ENCODE measurements at places on chromosomes 6 and 20.

- no peak for DNase-seq
Measured at GRCh38 chr6:97863697-97864096, 580.7 kb upstream of the MMS22L start.

DNA sequence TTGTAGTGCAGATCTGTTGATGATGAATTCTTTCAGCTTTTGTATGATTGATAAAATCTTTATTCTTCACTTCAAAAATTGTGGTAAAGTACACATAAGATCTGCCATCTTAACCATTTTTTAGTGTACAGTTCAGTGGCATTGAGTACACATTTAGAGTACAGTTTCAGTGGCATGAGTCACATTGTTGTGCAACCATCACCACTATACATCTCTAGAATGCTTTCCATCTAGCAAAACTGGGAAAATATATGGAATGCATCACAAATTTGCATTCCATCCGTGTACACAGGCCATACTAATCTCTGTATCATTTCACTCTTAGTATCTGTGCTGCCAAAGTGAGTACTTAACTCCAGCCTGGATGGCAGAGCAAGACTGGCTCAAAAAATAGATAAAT is 28.7 kb downstream of the SIRPD start:
- no peak for DNase-seq

- DNase-seq: no peak
Measured at GRCh38 chr20:47770935-47771334, 14.3 kb downstream of the SULF2 start.

DNA sequence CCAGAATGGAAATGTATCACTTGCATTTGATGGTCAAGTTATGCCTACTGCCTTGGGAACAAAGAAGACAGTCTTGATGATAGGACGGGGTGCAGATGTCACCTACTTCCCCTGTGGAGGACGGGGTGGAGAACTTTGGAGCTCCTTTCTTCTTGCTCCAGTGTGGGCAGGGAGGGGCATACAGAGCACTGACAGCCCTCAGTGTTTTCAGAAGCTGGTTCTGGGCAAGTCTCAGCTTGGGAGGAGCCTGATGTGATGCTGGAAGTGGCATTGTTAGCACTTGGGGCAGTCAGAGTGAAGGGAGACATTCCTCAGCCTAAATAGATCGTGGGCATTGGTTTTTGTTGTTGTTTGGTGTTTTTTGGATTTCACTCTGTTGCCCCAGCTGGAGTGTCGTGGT is 59.7 kb downstream of the SYNJ2 start:
- no peak for DNase-seq

DNA sequence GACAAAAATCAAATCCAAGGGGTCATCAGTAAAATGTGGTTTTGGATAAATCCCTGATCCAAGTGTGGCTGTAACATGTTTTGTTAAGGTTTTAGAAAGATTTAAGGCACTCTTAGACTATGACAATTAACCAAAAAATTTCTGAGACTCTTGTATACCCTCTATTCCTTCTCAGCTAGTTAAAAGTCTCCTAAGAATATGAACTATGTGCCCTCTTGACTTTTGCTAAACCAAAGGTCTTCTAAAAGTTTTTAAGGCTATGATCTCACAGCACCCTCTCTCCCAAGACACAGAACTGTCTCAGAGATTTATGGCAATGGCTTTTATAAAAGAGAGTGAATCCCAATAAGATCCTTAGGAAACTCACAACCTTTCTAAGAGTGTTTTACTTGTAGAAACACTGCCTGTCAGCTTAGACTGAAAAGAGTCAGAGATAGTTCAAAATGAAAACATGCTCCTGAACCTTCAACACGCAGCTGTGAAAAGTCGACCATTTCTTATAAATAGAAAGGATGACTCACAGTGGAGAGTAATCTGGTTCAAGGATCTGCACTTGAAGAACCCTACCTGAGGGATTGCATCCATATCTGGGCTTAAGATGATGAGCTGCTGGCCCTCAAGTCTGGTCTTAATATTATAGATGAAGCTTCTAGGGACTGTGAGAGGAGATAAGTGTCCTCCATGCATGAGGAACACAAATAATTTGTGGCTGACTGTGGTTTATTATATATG is 388.4 kb upstream of the GJE1 start:
- no peak for DNase-seq

GRCh38 chr6:169702840-169703246 is 917 bp downstream of the C6orf120 start:
- DNase-seq: no peak

GRCh38 chr20:43185901-43186300 is 3.8 kb downstream of the PTPRT start:
- DNase-seq: no peak

DNA sequence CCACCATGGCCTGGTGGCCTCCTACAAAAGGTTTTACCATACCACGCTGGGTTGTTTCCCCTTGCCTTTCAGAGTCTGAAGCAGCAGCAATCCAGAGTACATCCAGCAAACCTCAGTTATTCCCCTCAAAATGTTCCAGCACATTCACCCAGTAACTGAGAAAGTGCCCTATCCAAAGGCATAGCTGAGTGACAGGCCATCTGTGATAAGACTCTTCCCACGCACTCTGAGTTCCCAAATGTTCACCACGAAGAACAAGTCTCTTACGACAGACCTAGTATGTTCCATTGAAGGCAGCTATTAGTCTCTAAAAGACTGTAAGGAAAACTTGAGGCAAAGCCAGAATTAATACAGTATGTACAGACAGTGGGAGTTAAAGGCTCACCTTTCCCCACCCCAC is 31.6 kb upstream of the C20orf144 start:
- no peak for DNase-seq

DNA sequence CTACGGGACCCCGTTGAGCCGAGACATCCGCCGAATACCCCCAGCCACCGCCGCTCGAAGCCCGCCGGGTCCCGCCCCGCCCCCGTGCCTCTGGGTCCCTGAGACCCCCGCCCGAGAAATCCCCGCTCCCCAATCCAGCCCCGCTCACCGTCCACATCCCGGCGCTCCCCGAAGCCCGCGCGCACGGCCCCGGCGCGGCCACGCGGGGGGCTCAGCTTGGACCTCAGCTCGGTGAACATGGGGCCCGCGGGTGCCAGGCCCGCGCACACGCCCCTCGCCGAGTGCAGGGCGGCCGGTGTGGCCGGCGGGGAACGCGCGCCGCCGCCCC is 249 bp downstream of the SAMD10 start:
- no peak for DNase-seq

DNA sequence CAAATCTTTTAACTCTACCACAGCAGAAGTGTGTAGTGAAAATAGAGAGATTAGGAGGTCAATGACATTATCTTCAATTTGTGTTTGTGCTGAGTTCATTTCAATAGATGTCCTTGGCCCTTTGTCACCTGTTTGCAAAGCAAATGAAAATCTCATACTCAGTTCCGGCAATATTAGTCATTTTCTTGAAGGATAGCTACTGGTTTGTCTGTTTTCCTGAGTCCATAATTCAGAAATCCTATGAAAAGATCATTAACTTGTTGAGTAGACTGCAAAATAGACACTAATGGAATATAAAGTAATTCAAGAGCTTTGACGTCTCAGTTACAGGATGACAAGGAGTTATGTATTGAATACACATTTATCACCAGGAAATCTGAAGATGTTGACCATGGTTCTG is 821.1 kb upstream of the FLRT3 start:
- DNase-seq: no peak

DNA sequence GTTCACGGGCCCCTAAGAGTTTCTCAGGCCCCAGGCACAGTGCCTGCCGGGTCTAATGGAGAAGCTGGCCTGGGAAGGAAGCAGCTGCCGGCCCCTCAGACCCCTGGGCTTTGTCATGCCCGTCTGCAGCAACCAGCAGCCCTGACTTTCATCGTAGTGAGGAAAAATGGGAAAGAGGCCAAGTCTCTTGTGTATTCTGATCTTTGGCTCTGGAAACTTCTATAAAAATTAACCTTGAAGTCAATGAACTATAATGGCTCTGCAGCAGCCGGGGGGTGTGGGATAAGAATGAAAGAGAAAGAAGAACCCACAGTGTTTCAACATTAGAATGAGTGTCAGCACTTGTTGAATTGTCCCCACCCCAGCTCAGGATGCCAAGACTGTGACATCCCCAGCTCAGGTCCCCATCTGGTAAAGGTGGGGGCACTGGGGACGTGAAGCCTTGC is 12.9 kb downstream of the TGM2 start:
- no peak for DNase-seq

DNA sequence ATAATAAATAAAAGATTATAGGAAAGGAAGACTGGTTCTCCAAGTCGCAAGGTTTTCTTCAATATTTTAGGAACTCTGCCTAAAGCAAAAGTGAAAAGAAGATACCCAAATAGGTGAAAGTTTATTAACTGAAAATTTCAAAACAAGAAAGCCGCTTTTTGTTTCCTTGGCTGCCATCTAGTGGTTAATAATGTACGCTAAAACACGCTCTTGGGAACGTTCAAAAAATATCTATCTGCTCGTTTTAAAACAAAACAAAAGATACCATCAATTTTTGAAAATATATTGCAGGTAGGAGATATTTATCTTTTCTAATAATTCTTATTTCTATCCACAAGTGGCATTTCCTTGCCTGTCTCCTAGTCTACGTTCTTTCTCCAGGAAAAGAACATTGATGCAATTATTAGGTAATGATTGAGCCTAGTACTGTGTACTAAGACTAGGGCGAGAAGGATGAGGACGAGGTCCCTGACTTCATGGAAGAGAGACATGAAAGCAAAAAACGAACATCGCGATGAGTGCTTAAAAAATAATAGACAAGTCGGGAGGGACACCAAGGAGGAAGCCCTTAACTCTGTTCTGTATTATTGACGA is 97.2 kb downstream of the SPTLC3 start:
- no peak for DNase-seq

DNA sequence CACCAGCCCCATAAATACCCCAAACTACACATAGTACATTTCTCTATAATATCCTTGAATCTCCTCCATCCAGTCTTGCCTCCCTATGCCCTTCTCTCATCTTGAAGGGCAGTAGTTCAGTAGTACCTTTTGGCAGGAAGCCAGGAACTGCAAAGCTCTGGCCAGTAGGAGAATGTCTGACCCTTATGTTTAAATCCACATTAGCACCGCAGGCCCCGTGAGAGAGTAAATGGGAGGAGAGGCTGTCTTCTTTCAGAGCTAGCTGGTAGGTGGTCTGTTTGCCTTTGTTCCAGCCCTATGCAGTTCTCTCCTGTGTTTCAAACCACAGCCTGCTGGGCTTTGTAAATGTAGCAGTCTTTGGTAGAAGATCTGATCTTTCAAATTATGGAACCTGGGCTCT is 690.7 kb downstream of the DOK5 start:
- DNase-seq: no peak

DNA sequence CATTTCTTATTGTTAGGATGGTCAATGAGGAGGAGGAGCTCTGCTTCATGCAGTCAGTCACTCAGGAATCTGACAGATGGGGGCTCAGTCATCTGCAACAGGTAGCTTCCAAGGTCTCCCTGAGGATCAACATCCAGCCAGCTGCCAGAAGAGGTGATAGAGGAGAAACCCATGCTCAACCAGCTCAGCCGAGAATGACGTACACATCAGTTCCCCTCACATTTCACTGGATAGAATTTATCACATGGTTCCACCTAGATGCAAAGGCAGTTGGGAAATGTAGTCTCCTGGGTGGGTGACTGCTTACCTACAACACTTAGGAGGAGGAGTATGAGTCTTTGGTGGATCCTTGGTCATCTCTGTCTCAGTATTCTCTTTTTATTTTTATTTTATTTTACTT is 144.5 kb downstream of the CEBPB start:
- no peak for DNase-seq

DNA sequence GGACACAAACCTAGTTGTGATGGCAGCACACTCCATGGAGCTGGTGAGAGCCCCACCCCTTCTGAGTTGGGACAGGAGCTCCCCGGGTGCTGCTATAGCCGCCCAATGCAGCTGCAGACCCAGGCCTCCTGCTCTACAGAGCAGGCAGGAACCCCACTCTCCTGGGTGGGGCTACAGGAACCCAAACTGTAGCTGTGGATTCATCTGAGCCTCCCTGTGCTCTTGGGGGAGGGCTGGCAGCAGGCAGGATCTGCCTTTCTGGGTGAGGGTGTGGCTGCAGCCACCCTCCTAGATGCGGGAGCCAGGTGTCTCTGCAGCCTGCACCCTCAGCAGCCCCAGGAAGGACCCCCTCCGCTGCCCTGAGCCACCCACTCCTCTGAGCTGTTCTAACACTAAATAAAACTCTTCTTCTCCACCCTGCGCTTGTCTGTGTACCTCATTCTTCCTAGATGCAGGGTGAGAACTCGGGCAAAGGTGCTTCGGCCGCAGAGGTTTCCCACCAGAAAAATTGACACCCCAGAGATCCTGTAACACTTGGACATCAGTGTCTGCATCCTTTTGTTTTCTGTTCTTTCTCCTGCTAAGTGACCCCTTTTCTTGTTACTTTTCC is 55.2 kb upstream of the KIF13A start:
- no peak for DNase-seq

GRCh38 chr6:105482227-105482844 is 79.5 kb upstream of the PREP start:
- peak; percentile 44 for DNase-seq

- DNase-seq: no peak
Measured at GRCh38 chr6:146961831-146962230, 242.4 kb upstream of the STXBP5 start.

DNA sequence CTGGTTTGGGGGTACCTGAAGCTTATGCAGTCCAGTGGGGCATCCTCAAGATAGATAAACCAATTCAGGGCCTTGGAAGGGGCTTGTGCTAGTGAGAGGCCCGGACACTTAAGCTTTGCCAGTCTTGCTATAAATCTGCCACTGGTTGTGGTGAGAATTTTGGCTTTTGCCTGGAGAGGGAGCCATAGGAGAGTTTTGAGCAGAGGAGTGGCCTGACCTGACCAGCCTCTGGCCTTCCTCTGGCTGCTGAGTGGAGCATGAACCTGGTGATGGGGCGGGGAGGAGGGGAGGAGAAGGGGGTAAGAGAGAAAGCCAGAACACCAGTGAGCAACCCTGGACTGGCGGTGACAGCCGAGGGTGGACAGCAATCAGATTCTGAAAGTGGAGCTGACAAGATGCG is 7.1 kb downstream of the TMEM74B start:
- no peak for DNase-seq

DNA sequence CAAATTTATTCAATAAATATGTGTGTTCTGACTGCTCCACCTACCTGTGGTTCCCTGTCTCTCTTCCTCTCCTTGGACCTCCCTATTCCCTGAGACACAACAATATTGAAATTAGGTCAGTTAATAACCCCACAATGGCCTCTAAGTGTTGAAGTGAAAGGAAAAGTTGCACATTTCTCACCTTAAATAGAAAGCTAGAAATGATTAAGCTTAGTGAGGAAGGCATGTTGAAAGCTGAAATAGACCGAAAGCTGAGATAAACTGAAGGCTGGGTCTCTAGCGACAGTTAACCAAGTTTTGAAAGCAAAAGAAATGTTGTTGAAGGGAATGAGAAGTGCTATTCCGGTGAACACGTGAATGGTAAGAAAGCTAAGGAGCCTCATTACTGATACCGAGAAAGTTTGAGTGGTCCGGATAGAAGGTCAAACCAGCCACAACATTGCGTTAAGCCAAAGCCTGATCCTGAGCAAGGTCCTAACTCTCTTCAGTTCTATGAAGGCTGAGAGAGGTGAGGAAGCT is 34.1 kb downstream of the UST start:
- no peak for DNase-seq

- no peak for DNase-seq
Measured at GRCh38 chr20:61330441-61330840, 78.4 kb downstream of the CDH4 start.

- DNase-seq: no peak
Measured at GRCh38 chr6:72246926-72247325, 360.6 kb downstream of the RIMS1 start.
